Daoy (cell line): ENCODE measurements at places on chromosomes 1 and 21.

GRCh38 chr1:48552903-48553606 is 81.1 kb upstream of the SPATA6 start:
- no peak for DNase-seq

DNA sequence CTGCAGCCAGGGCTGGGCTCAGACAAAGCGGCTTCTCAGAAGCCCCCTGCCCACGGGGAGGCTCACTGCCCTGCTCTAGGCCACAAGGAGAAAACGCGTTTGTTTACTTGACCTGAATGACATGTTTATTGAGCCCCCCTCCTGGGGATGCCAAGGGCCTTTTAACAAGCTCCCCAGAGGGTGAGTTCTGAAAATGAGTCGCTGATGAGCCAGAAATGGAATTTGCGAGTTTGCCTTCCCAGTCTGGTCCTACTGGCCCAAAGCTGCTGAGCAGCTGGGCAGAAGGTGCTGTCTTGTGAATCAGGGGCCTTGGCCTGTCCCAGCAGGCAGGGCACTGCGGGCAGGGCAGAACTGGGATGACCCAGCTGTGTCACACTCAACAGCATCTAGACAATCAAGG is 120.6 kb downstream of the SYF2 start:
- no peak for DNase-seq

DNA sequence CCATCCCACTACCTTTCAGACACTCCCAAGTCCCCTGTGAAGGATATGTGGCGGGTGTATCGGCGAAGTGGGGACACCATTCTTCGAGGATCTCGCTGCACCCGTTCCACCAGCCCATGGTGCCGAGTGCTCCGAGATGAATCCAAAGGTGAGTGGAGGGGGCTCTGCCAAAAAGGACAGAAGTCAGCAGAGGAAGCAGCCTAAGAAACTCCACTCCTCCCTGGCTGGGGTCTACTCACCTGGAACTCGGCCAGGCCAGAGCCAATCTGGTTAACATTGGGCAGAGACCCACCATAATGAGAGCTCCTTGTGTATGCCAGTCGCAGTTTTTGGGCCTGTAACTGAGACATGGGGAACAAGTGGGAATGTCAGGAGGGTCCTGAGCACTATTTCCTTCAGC is 3.6 kb downstream of the CRTC2 start:
- DNase-seq = no peak

DNA sequence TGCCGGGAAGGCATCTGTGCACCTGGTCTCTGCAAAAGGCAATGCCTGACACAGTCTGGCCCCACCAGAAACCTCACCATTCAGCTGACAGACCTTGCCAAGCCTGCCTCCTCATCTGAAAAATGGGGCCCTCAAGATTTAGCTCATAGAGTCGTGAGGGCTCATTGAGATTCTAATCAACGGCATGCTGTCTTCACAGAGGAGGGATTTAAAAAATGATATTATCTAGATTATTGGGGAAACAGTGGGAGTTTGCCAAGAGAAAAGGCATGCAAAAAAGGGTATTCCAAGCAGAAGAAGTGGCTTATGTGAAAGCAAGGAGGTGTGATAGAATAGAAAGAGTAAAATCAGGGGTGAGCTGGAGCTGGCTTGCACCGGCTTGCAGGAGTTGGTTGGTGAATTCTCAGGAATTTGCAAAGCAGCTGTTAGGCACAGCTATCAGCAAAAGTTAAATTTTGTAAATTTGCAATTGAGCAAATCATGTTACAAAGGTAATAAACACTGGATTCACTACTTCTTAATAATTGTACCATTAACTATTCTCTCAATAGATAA is 91.7 kb upstream of the WNT4 start:
- no peak for DNase-seq

DNA sequence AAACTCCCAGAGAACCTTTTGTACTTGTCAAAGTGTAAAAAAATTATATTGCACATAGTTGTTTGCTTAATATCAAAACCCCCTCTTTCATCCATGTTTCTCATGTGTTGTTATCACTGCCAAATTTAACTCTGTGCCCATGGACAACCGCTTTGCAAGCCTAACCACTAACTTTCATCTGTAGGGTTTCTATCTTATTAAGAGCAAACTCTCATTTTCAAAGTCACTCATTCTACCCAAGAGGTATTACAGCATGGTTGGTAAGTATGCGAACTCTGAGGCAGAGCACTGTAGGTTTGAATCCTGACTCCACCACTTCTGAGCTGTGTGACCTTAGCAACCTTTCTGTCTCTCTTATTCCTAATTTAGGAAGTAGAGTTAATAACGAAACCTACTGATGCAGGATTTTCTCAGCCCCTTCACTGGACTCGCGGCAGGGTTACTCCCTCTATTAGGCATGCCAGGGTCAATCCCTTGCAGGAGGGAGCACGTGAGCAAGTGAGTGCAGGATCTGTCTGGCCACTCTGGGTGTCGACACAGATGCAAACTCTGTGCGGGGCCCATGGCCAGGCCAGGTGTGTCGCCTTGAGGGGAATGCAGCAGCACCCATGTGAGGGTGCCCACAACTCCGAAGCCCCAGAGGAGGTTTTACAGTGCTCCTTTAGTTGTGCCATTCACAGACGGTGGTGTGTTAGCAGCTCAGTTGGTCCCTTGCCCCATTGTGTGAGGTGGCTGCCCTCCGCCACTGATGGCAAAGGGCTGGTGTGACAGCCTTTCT is 361.5 kb upstream of the ADGRL2 start:
- DNase-seq = no peak

DNA sequence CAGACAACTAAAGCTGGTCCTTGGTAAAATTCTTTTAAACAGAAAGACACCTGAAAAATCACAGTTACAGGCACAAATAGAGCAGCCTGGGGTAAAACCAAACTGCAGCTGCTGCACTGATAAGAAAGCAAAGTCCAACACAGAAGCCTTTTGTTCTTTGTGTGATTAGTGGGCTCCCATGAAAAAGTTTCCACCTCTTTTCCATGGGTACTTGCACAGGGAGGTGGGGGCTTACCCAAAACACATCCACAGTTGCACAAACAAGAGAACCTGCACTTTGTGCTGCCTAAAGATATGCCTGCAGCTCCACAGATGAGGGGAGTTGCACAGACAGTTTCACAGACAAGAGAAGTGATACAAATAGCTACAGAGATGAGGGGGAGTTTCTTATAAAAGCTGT is 106.7 kb upstream of the SLC5A9 start:
- no peak for DNase-seq

DNA sequence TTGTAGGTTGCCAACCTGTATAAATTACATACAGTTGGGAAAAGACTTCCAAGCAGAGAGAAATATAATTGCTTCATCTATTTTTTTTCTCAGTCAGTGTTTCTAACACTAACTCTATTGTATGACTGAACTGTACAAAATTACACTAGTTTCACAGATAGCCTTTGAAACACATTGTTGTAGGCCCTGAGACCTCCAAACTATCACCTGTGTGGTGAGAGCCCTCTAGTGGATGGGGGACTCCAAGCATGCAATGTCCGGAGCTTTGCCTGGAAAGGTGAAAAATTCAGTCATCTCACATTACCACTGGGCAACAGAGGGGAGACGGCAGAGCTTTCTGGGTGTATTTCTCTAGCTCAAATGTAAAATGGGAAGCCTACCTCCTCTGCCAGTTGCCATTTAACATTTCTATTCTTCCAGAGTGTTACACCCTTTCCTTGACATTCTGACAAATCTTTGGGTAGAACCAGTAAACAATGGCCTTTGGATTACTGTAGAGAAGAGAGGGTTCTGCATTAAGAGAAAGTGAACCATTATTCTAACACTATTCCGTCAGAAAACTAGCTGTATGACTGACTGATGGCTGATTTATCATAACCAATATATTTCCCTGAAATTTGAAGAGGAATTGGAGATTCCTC is 212.2 kb downstream of the LYPLAL1 start:
- DNase-seq = peak; percentile 70

DNA sequence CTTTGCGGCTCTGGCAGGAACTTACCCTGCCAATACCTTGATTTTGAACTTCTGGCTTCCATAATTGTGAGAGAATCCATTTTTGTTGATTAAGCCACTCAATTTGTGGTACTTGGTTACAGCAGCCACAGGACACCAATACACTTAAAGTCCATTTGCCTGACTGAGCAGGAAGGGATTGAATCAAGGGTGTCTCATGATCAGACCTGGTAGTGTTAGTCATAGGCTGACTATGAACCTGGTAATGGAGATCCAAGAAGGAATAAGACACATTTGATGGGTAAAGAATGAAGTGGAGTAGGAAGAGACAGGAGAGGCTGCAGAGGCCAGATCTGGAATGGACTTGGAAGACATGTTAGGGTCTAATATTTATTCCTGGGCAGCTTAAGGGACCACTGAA is 31.2 kb upstream of the MAP1LC3C start:
- peak; percentile 17 for DNase-seq

DNA sequence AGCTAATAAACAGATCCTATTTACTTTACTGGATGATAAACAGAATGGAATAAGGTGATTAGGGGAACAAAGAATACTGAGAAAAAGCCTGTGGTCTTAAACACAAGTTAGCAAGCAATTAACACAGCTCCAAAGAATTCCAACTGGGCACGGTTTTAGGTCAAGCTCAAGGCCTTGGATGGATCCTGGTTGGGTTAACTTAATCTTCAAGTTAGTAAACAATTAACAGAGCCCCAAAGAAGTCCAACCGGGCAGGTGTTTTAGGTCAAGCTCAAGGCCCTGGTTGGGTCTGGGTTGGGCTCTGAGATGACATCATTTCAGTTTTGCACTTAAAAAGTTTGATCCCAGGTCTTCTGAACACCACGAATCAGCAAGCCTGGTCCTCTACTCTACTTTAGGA is 1086.3 kb upstream of the TMPRSS15 start:
- no peak for DNase-seq

DNA sequence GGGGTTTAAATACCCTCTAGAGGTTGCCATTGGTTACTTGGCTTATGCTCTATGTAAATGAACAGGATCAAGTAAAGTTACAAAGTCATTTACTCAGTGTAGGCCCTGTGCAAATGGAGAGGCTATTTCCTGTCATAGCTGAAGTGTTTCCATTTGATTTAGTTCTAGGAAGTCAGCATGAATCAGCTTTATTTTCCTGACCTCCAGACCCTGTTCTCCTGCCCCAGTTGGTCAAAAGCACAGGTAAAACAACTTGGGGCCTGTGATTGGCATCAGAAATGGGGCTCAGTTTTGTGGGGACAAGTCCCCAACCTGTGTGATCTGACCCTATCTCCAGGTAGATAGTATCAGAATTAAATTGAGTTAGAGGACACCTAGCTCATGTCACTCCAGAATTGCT is 239.9 kb downstream of the HHAT start:
- DNase-seq = peak; percentile 6

GRCh38 chr1:85575363-85575995 is 5.1 kb upstream of the CCN1 start:
- DNase-seq = no peak

GRCh38 chr1:34370748-34371147 is 194.0 kb downstream of the C1orf94 start:
- no peak for DNase-seq

DNA sequence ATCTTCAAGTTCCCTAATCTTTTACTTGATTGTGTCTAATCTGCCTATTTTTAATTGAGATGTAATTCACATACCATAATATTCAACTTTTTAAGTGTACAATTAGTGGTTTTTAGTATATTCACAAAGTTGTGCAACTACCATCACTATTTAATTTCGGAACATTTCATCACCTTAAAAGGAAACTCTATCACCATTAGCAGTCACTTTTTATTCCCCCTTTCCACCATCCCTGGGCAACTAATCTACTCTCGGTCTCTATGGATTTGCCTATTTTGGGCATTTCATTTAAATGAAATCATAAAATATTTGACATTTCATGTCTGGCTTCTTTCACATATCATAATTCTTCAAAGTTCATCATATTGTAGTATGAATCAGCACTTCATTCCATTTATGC is 30.6 kb upstream of the HYI start:
- DNase-seq = no peak

- DNase-seq = no peak
These were observed 22.7 kb upstream of the LCE5A start for GRCh38 chr1:152487871-152488270.

DNA sequence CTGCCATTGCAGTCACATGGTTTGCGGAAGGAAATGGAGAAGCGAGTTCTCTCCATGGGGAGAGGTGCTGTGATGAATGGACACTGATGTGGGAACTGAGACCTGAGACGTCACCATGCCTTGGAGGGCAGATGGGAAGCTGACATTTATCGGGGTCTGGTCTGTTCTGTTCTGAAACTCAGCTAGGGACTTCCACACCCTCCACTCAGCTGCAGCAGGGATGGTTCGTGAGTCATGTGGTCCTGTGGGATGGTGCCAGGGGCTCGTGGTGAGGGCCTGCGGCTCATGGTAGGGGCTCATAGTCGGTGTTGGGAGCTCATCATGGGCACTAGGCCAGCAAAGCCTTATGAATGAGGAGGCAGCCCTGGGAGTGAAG is 6.1 kb downstream of the GPR137B start:
- DNase-seq = peak; percentile 61

DNA sequence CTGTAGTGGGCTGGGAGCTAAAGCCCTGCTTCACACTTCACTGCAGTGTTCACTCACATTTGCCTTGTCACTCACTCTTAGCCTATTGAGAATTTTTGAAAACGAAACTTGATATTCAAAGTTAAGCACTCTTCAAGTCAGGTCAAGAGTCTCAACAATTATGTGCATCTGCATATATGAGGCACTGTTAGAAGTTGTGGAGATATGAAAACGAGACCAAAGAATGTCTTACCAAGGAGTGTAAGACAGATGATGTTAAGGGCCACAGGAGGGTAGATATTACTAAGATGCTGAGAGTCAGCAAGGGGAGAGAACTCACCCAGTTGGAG is 64.7 kb upstream of the GJA8 start:
- DNase-seq = no peak
